ENCODE measurements at places on chromosomes 16 and 17.

GRCh38 chr16:56946767-56947603 is 14.8 kb upstream of the CETP start:
- DNase-seq: peak; percentile 35

GRCh38 chr17:35627417-35627816 is 40.3 kb downstream of the AP2B1 start:
- no peak for DNase-seq

- DNase-seq: no peak
Observed at GRCh38 chr17:75752802-75753513, 12.0 kb downstream of the GALK1 start.

DNA sequence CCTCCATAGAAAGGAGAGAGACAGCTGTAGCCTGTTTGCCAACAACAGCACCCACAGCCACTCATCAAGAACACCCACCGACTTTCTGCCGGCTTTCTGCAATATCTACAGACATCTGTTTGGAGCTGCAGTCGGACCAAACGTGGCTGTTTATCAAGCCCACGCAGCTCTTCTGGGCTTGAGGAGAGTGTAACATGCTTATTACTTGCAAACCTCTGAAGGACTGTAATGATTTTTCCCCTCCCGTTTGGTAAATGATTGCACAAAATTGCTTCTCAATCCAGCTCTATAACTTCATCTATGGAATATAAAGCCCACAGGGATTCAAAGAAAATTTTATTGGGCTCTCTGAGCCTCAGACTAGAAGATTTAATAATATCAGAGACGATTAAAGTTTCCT is 100.5 kb downstream of the VAT1L start:
- DNase-seq: no peak

DNA sequence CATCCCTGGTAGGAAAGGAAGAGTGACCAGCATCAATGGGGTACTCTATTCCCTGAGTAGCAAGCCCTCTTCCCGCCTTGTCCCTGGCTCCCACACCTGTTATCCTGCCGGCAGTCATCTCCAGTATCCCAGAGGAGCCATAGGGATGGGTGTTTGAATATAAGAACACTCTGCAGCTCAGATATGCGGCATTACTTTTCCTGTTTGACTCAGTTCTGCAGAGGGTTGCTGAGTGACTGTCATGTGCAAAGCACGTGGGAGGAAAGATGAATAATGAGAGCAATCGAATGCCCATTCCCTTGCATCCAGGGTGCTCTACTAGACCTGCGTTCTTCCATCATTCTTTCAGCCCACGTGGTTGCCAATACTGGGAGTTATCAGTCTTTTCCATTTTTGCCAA is 115.1 kb downstream of the PRKCB start:
- DNase-seq: peak; percentile 55

- DNase-seq: no peak
Observed at GRCh38 chr16:73170612-73171038, 122.7 kb upstream of the ZFHX3 start.

GRCh38 chr17:31654936-31655335 is 204.1 kb downstream of the COPRS start:
- peak; percentile 51 for DNase-seq

DNA sequence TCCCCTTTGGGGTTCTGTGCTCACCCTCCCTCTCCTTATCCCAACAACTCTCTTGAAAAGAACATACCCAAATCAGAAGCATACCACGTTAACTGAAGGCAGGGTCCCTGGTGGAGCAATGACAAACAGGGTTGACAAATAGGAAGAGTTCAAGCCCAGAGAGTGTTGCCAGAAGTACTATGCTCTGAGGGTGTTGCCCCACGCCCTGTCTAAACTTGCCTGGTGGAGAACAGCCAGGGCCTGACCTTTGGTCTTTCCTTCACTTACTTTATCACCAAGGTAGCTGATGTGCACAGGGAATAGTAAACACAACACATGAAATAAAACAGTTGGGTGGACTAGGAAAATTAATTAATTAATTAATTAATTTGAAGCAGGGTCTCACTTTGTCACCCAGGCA is 23.3 kb downstream of the ZNF75A start:
- no peak for DNase-seq

DNA sequence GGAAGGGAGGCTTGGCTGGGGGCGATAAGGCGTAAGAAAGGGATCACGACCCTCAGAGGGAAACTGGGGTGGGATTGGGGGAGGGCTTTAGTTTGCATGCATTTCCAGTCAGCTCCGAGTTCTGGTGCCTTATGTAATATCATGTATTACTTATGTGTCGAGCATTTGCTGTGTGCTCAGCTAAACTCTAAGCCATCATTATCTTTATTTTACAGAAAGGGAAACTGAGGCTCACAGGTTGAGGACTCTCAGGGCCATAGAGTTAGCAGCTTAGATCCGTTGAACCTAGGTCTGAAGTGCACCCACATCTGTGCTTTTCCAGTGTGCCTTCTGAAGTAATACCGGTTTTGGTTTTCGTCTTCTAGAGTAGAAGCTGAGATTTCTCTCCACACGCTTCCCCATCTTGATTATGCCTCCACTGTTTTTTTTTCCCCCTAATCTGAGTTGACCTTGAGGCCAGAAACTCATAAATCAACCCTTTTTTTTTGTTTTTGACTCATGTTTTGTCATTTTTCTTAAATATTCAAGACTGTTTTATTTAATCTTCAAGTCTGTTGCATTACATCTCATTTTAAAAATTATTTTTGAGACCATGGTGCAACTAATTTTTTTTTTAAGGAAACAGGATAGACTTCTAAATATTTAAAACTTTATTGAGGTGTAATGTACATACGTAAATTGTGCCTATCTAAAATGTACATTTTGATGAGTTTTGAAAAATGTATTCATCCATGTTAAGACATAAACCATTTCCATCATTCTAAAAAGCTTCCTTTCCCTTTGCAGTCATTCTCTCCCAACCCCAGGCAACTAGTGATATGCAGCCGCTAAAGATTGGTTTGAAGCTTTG is 741 bp downstream of the CYB5B start:
- no peak for DNase-seq

- no peak for DNase-seq
Observed at GRCh38 chr17:29131814-29132682, 48.1 kb downstream of the MYO18A start.

DNA sequence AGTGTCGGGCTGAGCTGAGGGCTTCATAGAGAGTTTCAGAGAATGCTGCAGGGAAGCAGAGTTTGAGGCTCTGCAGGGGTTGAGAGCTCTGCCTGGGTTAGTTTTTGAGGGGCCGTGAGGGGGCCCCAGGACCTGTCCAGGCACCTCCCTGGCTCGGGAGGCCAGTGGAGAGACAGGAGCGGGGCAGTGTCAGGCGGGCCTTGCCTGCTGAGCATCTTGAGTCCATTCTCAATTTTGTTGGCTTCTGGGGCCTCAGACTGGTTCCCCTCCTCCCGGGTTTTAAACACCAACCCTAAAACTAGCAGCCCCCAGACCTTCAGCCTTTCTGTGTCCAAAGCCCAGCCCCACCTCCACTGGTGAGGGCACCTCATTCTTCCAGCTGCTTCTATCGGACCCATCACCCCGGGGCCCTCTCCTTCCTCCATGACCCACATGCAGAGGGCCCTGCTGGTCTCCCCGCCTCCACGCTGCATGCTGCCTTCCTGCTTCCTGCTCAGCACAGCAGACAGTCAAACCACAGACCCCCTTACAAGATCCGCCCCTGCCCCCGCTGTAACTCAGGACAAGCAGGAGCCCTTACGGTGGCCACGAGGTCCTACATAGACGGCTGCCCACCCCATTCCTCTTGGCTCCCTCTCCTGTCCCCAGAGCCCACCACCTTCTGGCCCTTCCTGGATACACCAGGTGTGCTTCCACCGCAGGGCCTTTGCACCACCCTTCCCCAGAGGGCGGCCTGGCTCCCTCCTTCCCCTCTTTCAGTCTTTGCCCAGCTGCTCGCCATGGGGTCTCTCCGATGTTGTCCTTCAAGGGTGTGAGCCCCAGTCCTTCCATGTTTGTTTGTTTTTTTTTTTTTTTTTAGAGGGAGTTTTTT is 3.8 kb downstream of the RNF213 start:
- DNase-seq: peak; percentile 85

DNA sequence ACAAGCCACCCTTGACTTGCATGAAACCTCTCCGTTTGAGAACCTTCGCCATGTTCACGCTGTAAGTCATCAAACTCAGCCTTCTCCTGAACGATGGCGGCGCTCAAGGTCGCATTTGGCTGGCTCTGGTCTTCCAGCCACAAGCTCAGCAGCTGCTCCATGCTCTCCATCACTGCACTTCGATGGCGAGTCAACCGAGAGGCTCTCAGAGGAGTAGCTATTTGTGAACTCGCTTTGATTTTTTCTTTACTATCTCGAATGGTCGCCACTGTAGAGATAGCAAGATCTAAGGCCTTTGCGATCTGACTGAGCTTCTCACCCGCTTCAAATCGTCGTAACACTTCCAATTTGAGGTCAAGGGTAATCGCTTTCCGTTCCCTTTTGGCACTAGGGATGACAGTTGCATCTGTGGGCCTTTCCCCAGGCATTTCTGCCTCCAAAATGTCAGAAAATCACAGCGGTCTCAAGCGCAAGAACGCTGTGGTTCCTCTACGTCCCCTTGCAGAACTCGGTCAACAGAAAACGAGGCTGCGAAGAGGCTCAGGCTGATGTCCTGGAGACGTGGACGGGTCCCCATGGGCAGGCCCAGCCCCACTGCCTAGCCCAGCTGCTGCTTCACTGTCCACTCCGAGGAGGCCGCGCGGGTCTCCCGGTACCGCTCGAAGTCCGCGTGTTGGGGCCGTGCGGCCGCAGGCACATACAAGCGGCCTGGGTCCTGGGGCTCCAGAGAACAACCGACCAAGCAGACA is 23.1 kb downstream of the DEF8 start:
- no peak for DNase-seq

- peak; percentile 72 for DNase-seq
Observed at GRCh38 chr16:88815901-88816589, 4.3 kb upstream of the APRT start.

GRCh38 chr16:70158261-70158939 is 15.2 kb upstream of the CLEC18C start:
- no peak for DNase-seq
